Activated CD8-positive, alpha-beta T cell treated with anti-CD3 and anti-CD28 coated beads, Interleukin-2, amount 10 ng/mL, durations not matched to agents 7 days and 5 days (primary cell): ENCODE measurements at places on chromosomes 16 and 17.

- DNase-seq, result no peak
These were observed 17.3 kb upstream of the CAPN15 start for GRCh38 chr16:510066-510825.

DNA sequence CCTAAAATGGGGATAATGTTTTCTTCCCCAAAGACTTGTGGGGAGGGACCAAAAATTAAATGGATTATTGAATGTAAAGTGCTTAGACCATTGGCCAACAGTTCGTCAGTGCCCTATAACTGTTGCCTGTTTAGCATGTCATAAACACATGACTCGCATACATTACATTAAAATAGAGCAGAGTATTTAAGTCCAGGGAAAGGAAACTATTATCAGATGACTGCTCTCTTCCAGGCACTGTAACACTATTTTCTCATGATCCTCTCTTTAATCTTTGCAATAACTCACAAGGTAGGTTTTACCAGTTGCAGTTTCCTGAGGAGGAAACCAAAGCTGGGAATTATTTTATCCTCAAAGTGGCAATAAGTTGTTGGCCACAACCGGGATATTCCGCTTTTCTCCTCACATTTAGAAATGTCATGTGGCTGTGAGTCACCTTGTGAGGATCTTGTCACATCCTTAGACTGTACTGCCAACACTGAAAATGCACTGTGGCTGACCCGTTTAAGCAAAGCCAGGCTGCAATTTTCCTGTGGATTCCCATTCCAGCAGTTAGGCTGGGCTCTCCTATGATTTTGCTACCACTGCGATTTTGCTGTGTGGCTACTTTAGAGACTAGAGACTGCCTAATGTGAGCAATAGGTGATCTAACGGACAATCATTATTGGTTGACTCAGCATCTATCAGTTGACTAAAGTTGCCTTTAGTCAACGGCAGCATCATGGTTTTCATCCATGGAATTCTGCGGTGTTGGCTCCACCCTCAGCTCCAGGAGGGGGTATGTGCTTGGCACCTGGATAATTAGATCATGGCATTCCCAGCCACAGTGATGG lies 58.3 kb upstream of the DHX40 start:
- no peak for DNase-seq

DNA sequence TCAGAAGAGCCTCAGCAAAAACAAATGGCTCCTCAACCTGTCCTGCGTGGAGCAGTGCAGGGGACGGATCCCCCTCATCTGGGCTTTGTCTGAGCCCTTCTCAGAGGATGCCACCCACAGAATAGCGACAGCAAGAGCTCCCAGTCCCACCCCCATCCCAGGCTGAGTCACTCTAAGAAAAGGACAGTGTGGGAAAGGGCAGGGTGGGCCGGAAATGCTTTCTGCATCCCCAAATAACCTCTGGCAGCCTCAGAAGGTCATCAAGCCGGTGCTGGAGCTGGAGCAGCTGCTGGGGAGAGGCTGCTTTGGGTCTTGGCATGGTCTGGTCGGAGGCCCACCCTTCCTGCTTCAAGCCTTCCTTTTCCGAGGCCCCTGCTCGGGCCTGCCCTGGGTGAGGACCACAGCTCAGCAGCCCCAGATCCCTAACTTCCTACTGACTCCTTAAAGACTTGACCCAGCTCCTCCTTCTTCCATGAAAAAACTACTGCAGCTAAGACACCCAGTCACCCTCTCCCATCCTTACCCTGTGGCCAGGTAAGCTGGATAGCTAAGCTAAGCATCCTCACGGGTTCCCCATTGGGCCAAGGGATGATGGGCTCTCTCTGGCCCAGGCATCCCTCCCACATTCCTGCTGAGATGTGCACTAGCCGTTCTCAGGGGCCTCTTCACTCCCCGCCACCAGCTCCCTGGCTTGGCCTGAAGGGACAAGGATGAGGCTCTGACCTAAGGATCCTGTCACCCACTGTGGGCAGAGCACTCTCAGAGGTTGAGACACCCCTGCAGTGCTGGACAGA lies 8.7 kb downstream of the SLC12A4 start:
- no peak for DNase-seq

GRCh38 chr16:81165411-81166097 lies 69.4 kb upstream of the GCSH start:
- no peak for DNase-seq

DNA sequence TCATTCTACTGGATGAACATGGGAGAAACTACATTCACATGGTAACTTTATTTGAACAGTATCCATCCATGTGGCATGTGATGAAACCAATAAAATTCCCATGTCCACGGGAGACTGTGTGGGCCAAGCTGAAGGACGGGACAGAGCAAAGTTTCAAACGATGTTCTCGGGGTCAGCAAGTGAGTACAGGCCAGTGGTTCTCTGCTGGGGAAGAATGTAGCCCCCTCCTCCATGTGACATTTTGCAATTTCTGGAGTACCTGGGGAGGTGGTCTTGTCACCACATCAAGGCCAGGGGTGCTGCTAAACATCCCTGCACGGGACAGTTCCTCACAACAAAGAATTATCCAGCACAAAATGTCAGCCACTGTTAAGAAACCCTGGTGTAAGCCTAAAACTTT lies 7.4 kb upstream of the TANGO6 start:
- no peak for DNase-seq
